ENCODE measurements at places on chromosomes 12 and 14. TPM values are rescaled to one million over a fixed set of nuclear protein-coding genes. Genes with fewer than 3 reads are reported as not detected.

GRCh38 chr12:117151403-117152031, 38.8 kb downstream of the FBXO21 start:
- H3K36me3 ChIP-seq: peaks cover 45% of the 10 kb centered on the region
- no peaks in the 10 kb centered on the region for H3K27me3 ChIP-seq
- no peak for DNase-seq

- H3K27me3 ChIP-seq: no peaks in the 10 kb centered on the region
- no peaks in the 10 kb centered on the region for H3K4me1 ChIP-seq
- H3K4me3 ChIP-seq: no peak overlapping the region
- no peaks in the 10 kb centered on the region for H3K36me3 ChIP-seq
- no peak for DNase-seq
- no peak overlapping the region for H3K27ac ChIP-seq
These were observed 100.4 kb upstream of the PLXNC1 start for GRCh38 chr12:94047781-94048567.

Gene EID3
- 3.0 TPM for total RNA-seq

Gene CCDC184
- total RNA-seq: 0.34 TPM

All from HCT116 (cell line).